Right forelimb (tissue), 1 donor: ENCODE measurements at places on chromosomes 13 and 19.

GRCh38 chr13:113935001-113935844, 38.7 kb downstream of the C13orf46 start:
- DNase-seq, result peak; percentile 72

GRCh38 chr13:103788061-103788652, 721.9 kb upstream of the SLC10A2 start:
- no peak for DNase-seq

GRCh38 chr13:96781141-96781540, 213.1 kb downstream of the OXGR1 start:
- peak; percentile 72 for DNase-seq

- DNase-seq, result no peak
Observed at GRCh38 chr19:14565765-14566711, 5.8 kb downstream of the NDUFB7 start.

- no peak for DNase-seq
Observed at GRCh38 chr13:23696610-23697009, 126.4 kb downstream of the TNFRSF19 start.

GRCh38 chr19:46786236-46787039, 2.0 kb downstream of the SLC1A5 start:
- peak; percentile 85 for DNase-seq

GRCh38 chr13:100594731-100595130, 6.1 kb upstream of the GGACT start:
- no peak for DNase-seq

GRCh38 chr13:34793301-34793700, 148.8 kb upstream of the NBEA start:
- DNase-seq, result no peak

GRCh38 chr13:43564952-43565351, 221.8 kb downstream of the ENOX1 start:
- DNase-seq, result no peak

- no peak for DNase-seq
Observed at GRCh38 chr13:21979161-21979806, 308.4 kb downstream of the FGF9 start.

DNA sequence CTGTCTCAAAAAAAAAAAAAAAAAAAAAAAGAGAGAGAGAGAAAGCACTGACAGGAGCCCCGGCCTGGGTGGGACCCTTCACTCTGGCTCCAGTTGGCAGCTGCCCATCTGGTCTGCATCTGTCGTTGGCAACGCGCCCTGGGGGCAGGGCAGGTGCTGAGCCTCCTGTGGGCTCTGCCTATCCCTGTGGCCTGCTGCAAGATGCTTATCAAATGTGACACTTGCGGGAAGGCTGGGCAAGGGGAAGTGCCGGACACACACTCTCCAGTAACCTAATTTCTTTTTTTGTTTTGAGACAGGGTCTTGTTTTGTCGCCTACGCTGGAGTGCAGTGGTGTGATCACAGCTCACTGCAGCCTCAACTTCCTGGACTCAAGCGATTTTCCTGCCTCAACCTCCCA, 10.7 kb upstream of the KPTN start:
- peak; percentile 75 for DNase-seq

DNA sequence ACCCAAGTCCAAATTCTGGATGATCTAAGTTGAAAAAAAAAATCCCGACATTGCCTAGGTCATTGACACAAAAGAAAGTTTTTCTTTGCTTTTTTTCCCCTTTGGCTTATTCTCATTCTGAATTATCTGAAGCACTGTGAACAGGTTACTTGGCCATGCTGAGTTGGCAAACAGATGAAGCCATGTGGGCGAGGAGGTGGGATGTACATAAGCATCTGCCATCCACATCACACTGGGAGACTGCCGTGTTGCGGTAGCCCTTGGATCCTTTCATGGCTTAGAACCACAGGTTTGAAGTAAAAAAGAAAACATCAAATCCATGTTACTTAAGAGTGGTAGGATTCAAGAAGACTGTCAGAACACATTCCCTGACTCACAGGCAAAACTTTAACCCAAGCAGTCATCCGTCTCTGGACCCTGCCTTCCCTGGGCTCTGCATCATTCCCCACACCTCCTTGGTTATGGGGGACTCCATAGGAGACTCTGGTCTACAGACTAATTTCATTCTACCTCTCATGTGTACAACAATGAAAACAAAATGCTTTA, 242.5 kb upstream of the SERP2 start:
- no peak for DNase-seq

DNA sequence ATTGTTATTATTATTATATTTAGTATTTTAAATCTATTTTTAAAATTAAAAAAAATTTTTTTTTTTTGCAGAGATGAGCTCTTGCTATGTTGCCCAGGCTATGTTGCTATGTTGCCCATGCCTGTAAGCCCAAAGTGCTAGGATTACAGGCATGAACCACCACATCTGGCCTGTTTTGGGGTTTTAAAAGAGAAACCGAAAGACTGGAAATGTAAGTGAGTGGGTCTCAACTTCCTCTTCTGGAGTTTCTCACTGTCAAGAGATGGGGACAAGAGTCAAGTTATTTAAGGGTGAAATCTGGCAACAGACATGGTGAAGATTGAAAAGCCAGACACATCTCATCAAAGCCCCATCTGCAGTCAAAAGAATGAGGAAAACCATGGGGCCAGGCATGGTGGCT, 4.2 kb upstream of the OR7G3 start:
- DNase-seq, result no peak

DNA sequence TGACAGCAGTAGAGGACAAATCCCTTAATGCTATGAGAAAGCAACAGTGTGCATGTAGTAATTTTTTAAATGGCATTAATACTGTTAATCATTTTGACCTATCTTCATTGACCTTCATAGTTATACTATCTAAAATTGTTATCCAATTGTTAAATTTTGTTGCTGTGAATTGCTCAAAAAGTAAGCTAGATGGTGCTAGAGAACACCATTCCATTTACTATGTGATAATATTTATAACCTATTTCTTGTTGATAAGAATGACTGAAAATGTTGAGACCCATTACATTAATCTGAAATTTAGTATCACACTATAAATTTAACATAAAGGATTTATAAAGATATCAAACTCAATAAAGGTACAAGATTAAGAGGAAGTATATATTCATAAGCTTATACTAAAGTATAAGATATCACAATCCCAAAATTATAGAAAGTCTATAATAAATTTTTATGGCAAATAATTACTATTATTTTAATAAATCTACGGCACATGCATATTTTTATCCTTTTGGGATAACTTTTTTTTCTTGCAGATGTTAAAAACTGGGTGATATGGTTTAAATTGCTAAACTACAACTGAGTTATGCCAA, 1573.3 kb downstream of the PCDH9 start:
- DNase-seq, result no peak

DNA sequence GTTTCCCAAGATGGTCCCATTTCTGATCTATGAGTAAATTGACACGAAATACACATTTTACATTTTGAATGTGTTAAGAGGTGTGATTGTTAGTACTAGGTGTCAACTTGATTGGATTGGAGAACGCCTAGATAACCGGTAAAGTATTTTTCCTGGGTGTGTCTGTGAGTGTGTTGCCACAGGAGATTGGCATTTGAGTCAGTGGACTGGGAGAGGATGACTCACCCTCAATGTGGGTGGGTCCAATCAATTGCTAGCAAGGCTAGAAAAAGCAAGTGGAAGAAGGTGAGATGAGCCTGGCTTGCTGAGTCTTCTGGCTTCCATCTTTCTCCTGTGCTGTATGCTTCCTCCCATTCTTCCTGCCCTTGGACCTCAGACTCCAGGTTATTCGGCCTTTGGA, 960.7 kb upstream of the PCDH9 start:
- DNase-seq, result no peak

DNA sequence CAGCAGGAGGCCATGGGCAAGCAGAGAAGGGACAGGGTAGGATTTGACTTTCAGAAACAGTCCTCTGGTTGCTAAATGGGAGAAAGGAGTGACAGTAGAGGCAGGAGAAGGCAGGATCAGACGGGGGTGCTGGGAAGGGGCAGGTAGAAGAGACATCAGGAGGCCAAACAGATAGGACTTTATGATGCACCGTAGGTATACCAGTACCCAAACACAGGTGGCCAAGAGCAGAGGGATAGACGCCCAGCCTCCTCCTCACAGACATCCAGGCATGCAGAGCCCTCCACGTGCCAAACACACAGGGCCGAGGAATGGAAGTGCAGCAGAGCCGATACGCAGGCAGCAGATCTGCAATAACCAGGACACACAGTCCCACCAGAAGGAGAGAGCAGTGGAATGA, 1.3 kb upstream of the AXL start:
- DNase-seq, result no peak

DNA sequence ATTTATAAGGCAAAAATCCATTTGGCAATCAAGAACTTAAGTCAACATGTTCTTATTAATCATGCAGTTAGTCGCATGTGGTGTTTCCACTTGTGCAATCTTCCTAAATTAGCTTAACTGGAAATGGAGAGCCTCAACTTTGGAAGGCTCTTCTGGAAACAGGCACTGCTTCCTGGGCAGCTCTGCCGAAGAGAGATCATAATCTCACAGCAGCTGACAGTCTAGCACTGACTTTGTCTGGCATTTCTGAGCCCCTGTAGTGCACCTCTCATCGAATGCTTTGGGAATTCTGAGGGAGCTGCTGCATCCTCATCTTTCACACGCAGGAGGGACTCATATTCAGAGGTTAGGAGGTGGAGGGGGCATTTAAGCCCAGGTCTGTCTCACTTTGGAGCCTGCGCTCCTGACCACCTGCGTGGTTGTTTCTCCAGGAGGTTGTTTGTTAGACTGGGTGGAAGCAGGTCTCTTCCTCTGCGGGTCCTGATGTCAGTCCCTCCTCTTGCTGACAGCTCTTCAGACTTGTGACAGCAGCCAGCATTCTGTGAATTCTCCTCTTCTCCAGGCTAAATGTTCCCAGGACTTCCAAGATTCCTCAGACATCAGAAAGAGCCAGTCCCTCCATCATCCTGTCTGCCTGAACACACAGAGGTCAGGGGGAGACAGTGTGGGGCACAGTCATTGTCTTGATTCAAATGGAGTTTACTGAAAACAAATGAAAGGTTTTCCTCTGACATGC, 100.4 kb upstream of the GJB6 start:
- no peak for DNase-seq

- no peak for DNase-seq
Observed at GRCh38 chr19:35403116-35403760, 32.4 kb downstream of the GPR42 start.

- DNase-seq, result no peak
Observed at GRCh38 chr13:42847891-42848663, 66.7 kb downstream of the FAM216B start.

DNA sequence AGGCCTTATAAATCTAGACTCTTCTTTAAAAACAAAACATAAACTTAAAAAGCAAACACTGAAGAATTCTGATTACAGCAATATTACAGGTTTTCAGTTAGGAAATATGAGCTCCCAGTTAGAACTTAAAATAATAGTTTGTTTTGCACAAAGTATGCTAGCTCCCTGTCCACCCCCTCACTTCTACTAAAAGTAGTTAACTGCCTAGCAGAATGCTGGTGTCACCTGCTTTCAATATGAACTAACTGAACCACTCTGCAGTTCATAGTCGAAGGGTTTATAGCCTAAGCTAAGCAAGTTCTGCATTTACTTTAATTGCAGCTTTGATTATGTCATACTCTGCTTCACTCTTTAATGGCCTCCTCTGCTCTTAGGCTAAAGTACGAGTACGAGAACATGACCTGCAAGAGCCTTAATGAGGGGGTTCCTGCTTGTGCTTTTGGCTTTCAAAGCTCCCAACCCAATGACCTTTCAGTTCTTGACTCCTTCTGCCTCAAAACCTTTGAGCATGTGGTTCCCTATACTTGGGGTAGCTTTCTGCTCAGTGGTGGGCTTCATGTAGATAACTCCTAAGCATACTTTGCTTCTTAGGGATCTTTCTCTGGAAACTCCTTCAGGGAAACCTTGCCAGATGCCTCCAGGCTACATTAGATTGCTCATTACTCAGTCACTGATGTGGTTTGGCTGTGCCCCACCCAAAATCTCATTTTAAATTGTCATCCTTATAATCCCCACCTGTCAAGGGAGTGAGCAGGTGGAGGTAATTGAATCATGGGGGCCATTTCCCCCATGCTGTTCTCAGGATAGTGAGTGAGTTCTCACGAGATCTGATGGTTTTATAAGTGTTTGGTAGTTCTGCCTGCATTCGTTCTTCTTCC, 278.9 kb upstream of the ARGLU1 start:
- DNase-seq, result no peak

- no peak for DNase-seq
Observed at GRCh38 chr19:30631033-30631370, 258.8 kb downstream of the ZNF536 start.

DNA sequence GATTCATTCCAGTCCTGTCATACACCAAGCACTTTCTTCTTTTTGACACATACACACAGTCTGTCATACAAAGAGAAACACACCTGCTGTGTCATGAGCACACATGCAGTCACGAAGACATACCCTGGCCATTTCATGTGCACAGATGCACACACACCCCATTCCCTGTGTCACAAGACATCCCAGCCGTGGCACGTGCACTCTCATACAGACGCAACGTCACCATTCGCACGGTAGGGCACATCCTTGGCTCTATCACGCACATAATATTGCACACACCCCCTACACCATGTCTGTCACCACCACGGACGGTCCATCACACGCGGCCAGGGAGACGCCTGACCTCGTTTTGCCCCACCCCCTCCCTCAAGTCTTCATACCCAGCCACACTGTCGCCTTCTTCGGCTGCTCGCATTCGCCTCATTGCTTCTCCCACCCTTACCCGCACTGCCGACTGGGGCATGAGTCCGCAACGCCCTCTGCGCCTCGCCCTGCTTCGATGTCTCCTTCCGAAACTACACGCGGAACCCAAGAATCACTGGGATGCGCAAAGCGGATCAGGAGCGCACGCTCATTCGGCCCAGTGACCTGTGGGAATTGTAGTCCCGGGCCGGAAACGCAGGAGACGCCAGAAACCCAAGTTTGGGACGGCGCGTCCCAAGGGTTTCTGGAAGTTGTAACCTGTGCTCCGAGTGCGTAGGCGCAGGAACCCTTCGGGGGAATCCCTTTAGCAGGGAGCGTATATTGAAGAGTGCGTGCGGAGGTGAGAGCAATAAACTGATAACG, 6.8 kb upstream of the ZNF283 start:
- peak; percentile 49 for DNase-seq

DNA sequence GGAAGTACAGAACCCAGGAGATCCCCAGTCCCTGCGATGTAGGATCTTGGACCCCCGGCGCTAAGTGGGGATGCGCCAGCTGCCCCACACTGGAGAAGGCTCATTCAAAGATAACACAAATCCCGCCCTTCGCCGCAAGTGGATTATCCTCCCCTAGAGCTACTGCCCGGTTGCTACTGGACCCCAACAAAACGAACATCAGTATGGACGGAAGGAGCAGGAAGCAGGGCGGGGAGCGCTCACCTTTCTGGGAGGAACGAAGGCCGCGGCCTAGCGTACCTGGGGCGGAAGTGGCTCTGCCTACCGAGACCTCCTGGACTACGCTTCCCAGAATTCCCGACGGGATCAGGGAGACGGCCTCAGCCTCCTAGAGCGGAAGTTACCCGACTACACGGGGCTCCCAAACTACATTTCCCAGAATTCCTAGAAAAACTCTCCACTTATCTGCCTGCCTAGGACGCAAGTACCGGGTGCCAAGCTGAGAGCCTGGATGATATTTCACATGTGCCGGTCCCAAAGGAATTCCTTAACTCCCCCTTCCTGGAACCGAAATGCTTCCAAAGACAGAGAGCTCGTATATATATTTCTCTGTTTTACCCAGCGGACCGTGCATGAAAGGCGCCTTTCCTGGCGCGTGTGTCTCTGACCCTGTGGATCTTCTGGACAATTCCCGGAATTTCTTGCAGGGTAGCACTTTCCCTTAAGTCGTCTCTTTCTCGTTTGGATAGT, at the start of gene ZNF112:
Gene ZNF112, minus strand, starts transcription at position 298 of the 729 bp plus-strand sequence. CDS start 16,141 bp downstream, outside the sequence.
- DNase-seq, result peak; percentile 85
